ENCODE measurements at places on chromosomes 2 and 18.

DNA sequence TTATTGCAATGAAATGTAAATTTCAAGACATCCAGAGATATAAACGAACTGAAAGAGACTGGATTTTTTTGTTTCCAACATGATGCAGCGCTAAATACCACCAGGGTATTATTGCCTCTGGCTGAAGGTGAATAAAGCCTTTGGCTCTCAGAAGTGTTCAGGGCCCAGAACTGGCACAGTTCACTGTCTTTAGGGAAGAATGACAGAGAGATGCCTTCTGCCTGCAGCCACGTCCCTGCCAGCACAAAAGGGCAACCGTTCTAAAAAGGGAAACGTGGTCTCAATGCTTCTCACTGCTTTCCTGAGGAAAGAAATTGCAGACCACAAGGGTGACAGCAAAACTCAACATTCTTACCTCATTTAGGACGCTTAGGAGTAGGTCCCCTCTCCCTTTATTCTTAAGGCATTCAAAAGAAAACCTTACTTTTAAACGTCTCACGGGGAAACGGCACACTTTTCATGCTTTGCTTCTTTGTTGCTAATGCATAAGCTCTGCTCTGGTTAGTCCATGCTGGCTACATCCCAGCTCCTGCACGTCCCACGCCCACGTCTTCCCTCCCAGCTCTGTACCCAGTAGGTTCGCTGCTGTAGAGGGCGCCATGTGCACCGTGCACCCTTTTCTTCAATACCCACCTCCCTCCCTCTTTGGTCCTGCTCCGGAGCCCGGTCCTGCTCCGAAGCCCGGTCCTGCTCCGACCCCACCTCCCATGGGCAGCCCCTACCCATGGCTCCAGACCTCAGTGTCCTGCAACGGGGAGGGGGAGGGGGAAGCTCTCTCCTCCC is 171.0 kb downstream of the HRH4 start:
- DNase-seq = no peak

DNA sequence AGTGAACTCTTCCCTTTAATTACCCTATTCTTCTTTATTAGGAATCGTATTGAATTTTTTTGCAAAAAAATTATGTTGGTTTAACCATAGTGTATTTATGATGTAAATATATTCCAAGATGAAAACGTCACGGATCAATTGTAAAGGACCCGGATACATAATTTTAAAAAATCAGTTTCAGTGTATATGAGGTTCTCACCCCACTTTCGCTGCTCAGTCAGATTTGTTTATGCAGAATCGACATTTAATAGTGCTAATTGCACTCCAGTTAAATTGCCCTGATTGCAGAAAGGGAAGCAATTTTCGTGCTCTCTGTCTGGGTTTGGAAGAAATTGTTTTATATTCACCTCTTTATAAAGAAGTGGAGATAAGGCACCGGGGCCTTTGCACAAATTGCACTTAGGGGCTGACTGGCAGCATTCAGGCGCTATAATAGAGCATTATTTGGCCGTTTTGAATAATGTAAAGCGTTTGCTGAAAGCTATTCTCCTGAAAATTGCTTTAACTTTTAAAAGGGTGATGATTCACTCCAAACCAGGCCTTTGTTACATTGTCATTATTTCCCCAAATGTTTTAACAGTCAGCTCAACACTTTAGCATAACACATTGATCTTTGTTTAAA is 3.0 kb upstream of the SP9 start:
- DNase-seq = no peak

DNA sequence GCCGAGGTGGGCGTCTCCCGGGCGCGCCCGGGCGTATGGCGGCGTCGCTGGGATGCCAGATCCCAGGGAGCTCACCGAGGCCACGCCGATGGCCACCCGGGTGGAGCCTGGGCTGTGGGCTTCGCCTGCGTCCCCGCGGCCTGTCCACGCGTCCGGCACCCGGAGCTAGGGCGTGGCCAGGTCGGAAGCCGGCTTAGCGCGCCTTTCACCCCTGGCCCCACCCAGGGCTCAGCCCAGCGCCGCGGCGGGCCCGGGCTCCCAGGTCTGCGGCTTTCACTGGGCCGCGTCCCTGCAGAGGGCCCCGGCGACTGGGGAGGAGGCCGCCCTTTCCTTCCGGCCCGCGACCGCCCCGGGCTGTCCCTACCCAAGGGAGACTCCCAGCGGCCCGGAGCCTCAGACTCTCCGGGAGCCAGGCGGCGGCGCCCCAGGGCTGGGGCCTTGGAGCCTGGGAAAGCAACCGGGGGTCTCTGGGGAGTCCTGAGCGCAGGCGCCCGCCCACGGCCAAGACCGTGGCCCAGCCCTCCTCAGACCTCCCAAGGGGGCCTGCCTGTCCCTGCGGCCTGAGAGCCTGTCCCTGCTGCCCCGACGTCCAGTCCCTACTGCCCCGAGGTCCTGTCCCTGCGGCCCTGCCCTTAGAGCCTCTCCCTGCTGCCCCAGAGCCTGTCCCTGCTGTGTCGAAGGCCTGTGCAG is 36.3 kb upstream of the ITM2C start:
- DNase-seq = no peak

DNA sequence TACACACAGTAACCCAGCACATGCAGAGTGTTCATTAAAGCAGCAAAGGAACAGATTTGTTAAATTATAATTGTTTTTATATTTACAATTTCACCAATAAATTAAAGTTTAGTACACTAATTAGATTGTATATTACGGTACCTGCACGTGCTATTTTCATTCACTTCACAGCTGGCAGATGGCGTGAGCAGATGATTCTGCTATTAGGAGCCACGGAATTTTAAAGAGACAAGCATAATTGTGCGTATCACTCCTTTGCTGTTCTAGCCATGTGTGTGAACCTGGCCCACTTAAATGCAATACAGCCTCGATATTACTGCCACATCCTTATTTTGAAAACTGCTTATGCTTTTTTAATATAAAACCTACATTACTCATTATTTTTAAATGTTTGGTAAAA is 332.8 kb upstream of the SOX11 start:
- DNase-seq = no peak

GRCh38 chr2:178202927-178203326 is 8.6 kb downstream of the OSBPL6 start:
- no peak for DNase-seq

DNA sequence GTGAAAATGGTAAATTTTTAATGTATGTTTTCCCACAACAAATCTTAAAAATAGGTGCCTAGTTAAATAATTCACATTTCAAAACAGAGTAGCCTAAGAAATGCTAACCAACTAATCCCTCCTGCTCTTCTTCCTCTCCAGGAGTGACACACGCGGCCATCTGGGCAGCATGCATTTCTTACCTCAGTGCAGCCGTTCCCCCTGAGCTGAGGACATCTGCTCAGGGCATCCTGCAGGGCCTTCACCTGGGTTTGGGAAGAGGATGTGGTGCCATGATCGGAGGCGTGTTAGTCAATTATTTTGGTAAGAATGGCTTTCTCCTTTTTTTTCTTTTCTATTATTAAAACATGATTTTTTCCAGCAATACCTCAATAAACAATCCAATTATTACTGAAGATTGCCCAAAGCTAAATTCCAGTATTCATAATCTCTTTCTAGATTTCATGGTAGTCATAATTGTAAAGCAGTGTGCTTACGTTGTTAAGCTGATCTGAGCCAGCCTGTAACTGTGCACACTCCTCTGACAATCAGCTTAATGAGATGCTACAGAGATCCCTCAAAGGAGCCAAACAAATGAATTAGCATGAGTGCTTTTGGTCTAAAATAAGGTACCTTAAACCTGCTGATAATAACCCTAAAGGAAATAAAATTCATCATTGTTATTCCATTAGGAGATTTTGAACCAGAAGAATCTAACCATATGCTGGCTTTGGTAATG is 45.8 kb downstream of the NEMP2 start:
- DNase-seq = no peak

DNA sequence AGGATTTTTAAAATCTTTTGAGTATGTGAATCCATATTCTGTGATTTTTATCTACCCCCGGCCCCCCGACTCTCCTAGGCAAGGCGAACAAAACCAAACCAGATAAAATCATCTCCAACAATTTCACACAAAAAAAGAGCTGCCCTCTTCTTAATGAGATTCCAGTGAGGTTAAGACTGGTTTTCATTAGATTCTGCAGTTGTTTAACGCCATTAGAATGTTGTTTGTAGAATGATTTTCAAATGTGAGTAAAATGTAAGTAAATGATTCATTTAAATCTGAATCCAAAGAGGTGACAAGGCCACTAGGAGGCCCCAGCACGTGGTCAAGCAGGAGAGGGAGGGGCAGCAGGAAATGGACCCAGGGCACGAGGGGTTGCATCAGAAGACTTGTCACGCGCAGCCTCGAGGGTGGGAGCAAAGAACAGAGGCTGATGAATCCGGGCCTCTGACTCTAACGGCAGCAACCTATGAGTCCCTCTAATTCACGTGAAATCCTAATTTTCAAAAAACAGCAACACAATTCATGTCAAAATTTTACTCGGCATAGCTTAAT is 24.3 kb upstream of the KLHL29 start:
- DNase-seq = no peak

DNA sequence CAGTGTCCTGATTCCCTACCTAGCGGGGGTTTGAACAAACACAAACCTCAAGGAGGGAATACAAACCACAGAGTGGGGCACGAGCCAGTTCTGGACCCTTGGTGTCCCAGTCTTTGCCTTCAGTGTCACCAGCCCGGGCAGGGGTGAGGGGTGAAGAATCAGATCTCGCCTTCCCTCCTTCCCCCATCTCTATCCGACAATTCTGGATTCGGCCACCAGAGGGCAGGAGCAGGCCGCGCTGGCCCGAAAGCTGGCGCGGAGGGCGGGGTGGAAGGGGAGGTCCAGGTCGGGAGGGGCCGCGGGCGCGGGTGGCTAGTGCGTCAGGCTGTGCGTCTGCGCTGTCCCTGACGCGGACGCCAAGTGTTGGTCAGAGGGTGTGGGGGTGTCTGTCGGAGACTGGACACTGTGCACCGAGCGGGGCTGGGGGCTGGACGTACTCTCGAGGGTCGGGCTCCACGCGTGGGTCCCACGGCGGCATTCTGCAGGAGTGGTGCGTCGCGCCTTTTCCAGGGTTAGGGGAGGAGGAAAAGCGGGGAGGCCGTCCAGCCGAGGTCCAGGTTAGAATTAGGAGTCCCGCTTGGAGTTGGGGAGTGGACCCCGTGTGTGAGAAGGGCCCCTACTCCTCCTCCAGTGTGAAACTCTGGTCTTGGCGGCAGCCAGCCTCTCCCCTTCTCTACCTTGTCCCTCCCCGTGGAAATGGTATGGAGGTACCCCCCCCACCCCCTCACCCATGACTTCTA is 2.9 kb upstream of the CRYBA2 start:
- DNase-seq = no peak

GRCh38 chr2:172153156-172153555 is 50.5 kb upstream of the DLX2 start:
- no peak for DNase-seq

GRCh38 chr18:11269257-11269656 is 119.9 kb upstream of the PIEZO2 start:
- no peak for DNase-seq

GRCh38 chr2:67215214-67216055 is 181.7 kb upstream of the ETAA1 start:
- no peak for DNase-seq

DNA sequence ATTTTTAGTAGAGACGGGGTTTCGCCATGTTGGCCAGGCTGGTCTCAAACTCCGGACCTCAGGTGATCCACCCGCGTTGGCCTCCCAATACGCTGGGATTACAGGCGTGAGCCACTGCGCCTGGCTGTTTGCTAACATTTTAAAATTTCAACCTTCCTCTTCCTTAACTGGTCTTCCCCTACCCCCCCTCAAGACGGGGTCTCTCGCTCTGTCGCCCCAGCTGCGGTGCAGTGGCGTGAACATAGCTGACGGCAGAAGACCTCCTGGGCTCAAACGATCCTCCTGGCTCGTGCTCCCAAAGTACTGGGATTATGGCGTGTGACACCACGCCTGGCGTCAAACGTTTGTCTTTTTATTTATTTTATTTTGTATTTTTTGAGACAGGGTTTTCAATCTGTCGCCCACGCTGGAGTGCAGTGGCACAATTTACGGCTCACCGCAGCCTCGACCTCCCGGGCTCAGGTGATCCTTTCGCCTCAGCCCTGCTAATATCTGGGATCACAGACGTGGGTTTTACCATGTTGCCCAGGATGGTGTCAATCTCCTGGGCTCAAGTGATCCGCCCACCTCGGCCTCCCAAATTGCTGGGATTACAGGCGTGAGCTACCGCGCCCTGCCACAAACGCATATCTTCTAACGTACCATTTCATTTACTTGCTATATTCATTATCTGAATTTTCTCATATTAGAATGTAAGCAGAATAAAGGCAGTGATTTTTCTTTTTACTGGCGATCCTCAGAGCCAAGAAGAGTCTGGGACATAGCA is 984 bp upstream of the MSH2 start:
- DNase-seq = no peak

DNA sequence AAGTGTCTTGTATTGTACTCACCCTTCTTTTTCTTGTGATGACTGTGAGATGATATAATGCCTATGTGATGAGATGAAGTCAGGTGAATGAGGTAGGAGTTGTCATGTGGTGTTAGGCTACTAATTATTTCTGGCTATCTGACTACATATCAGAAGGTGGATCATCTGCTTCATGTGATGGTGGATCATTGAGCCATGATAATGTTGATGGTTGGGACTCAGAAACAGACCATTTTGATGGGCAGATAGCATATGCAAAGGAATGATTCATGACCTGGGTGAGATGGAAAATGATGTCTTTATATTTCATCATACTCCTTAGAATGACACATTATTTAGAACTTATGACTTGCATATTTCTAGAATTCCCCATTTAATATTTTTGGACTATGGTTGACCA is 19.5 kb downstream of the ANKRD30B start:
- DNase-seq = no peak

GRCh38 chr2:129285012-129285411 is 694.5 kb upstream of the RAB6C start:
- no peak for DNase-seq

DNA sequence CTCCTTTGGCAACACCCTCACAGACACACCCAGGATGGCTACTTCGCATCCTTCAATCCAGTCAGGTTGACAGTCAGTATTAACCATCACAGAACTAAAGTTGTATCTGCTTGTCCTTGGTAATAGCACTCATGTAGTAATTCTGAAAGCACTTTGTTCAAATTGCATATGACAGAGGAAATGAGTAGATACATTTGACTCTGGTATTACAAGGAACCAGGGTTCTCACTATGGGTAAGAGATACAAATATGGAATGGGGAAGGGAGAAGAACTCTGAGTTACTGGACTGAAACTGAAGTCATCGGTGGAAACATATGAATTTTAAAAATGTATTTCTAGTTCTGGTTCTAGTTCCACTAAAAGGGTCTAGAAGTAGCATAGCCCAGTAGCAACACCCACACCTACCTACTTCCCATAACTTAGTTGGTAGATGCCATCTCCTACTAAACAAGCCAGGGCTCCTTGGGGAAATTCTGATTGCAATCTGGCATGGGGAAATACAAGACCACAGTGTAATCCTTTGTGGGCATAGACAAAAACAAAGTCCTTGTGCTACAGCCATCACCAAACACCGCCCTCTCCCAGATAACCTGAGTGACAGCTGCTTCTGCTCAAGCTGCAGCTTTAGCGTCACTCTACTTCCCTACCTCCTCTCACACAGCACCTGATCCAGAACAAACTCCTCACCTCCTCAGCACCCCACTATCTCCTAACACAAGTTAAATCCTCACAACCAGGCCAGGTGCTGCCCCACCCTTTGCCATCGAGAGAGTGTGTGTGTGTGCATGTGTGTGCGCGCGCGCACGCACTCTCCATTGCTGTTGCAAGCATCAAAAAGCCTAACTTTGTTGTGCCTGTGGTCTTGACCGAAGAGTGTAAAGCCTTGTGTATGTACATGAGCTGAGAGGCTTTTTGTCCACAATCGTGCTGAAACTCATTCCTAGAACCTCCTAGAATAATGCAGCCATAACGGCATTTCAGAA is 31.4 kb upstream of the CD226 start:
- DNase-seq = peak; percentile 75
